ENCODE measurements at places on chromosomes 6 and 20.

- DNase-seq, result no peak
Measured at GRCh38 chr6:161168281-161168891, 105.5 kb downstream of the AGPAT4 start.

DNA sequence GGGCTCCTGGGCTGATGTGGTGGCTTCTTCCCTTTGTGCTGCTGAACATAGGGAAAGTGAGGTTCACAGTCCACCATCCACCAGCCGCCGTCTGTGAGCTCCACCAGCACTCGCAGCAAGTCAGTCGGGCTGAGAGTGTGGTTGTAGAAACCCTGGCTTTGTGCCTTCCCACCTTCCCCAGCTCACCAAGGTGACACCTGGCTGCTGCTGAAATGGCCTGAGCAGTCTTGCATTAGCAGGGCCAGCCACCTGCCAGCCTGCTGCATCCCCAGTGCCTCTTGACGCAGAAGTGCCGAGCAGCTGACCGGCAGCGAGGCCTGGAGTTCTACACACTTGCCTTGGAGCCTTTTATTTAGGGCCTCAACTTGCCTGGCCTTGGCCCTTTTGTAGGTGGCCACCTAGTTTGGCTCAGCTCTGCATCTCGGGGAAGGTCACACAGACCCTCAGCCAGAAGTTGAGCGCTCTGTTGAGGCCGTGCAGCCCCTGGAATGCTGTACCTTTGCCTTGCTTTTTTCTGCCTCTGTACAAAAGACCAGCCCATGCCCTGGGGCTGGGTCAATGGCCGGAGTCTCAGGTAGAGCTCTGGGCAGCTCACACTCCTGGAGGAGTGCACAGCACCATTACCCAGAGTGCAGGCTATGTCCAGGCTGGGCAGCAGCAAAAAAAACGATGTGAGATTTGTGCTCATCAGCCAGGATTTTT, 76.5 kb downstream of the PTPN1 start:
- DNase-seq, result no peak

GRCh38 chr6:160789263-160790027, 87.4 kb downstream of the PLG start:
- DNase-seq, result no peak

DNA sequence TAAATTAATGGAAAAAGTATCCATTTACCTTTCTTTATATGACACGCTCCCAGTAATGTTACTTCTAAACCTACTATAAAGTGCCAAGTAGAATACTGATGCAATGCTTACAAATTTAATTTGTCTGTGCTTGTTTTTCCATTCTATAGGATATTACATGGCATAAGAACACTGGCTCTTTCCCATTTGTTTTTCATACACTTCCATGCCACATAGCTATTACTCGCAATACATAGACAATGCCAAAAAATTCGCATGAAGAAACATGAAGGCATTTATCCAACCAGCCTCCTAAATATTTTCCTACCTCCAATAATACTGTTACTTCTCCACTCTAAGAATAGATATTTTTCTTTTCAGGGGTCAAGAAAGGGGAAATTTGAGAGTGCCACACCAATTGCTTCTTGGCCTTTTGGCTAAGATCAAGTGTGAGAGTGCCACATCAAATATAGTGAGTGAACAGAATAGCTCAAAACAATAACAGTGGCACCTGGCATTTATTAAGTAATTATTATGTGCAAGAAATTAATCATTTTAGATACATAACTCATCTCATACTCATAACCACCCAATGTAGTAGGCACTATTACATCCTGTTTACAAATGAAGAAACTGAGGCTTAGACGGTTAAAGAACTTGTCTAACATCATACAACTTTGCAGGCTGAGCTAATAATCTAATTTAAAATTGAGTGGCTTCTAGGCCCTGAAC, 845 bp upstream of the DST start:
- no peak for DNase-seq

- DNase-seq, result no peak
Measured at GRCh38 chr20:19368351-19368750, 155.9 kb downstream of the SLC24A3 start.

GRCh38 chr6:18268066-18268465, 3.7 kb upstream of the DEK start:
- DNase-seq, result no peak

- no peak for DNase-seq
Measured at GRCh38 chr6:62324834-62325233, 38.8 kb upstream of the KHDRBS2 start.
